Astrocyte (in vitro differentiated cells and primary cell): ENCODE measurements at places on chromosomes 5 and 9. TPM values are rescaled to one million over a fixed set of nuclear protein-coding genes. Genes with fewer than 3 reads are reported as not detected.

Gene HARS1
- total RNA-seq = 84.6 and 95.2 TPM in 2 replicates

Gene ELOVL7
- total RNA-seq = 0.72 and 1.0 TPM in 2 replicates

- DNase-seq = peak; percentile 40
Measured at GRCh38 chr5:37133939-37134338, 115.2 kb downstream of the CPLANE1 start.

DNA sequence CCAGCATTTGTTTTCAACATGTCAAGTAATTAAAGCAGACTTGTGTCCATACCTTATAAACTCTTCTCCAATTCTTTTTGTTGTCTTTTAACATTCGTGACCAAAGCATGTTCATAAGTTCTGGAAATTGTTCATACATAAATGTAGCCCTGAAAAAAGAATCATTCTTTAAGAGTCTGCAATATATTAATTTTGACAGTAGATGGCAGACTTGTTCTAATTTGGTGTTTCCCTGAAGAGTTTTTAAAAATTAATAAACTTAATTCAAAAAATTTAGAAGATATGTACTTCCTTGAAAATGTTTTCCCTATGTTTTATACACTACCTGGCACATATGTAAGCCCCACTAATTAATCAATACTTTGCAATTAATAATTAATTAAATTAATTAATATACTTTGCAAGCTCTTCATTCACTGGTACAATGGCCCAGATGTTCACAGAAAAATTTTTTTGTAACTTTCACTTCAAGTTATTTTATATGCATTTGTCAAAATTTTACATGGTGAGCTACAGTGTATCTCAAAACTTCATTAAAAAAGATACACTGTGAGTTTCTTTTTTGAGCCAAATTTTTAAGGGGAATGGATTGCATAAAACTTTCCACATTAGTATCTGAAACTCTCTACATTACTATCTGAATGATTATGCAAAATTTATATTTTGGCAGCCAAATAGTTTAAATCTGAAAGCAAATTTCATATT, 42.1 kb downstream of the CLINT1 start:
- no peak for DNase-seq

- no peak for DNase-seq
Measured at GRCh38 chr5:72949481-72949880, 6.4 kb upstream of the FCHO2 start.

- DNase-seq = peak; percentile 5
Measured at GRCh38 chr5:15383469-15383868, 116.5 kb upstream of the FBXL7 start.

DNA sequence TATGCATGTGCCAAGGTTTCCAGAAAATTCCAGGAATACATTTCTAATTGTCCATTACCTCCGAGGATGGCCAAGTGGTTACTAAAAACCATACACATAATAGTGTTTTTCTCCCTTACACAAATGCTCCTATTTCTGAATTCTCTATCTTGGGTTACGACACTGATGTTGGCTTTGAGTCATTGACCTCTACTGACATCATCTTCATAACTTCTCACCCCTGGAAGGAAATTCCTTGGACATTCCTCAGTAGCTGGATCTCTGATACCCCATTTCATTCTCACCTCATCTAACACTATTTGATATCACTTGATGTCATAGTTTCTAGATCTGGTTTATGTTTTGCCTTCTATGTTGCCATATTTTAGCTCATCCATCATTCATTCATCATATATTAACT, 287.2 kb downstream of the CTNND2 start:
- peak; percentile 8 for DNase-seq

GRCh38 chr5:144195448-144195847, 24.8 kb downstream of the KCTD16 start:
- DNase-seq = no peak
